Activated CD8-positive, alpha-beta memory T cell treated with anti-CD3 and anti-CD28 coated beads, Interleukin-2, amount 10 ng/mL, durations not matched to agents 7 days and 5 days (primary cell): ENCODE measurements at places on chromosomes 12 and 14.

- no peak for DNase-seq
These were observed 21.2 kb downstream of the MAX start for GRCh38 chr14:65080960-65081747.

DNA sequence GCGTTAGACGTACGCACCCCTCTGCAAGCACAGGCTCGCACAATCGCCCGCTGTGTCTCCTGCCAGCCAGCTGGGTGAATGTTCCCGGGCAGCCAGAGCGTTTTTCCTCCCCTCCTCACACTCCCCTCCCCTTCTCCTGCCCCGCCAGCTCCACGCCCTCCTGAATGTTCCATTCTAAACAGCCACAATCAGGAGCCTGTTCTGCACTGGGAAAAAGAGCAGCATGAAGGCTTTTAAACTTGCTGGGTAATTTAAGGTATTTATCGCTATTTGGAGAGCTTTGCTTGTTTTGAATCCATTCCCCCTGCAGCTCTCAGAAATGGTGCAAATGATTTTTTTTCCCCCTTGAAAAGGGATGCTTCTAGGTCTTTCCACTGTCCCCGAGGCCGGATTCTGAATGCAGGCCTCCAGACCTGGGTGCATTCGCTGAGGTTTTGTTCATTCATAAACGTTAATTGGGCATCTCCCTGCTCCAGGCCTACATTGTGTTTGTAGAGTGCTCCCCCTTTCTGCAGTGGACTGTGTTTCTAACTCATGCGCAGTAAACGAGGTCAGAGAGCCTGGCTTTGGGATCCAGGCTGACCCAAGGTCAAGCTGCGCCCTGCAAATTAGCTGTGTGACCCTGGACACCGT is 212.5 kb downstream of the CHST11 start:
- no peak for DNase-seq

- DNase-seq = no peak
These were observed 90.3 kb downstream of the PAX9 start for GRCh38 chr14:36751920-36752319.

DNA sequence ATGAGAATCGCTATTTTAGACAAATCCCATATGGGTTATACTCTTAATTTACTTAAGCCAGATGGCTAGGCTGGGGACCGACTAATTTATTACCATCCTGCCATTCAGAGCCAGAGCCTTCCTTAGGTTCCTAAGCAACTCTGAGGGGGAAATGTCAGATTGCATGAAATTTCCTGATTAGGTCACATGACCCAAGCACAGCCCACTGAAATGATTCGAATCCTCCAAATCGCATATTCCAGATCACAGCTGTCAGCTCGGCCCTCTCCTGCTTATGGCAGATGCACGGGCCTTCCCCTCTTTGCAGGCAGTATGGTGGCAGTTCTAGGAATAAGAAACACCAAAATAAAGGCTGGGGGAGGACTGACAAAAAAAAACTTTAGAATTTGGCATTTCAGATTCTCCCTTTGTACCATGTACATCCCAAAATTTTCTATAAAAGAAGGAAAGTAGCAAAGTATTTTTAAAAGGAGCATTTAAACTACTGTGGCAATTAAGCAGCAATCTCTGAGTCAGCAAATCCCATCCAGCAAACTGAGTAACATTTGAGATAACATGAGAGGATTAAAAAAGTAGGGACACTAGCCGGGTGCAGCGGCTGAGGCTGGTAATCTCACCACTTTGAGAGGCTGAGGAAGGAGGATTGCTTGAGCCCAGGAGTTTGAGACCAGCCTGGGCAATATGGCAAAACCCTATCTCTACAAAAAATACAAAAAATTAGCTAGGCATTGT is 30.5 kb upstream of the NUDT4 start:
- no peak for DNase-seq
